ENCODE measurements at places on chromosomes 6 and 20. TPM values are rescaled to one million over a fixed set of nuclear protein-coding genes. Genes with fewer than 3 reads are reported as not detected.

NKX2-4 gene
- total RNA-seq = not detected

CPNE5 gene
- 4.0 TPM for total RNA-seq

PTPRK gene
- 71.4 TPM for total RNA-seq

ARID1B gene
- total RNA-seq = 66.4 TPM

PRSS35 gene
- 0.66 TPM for total RNA-seq

ACTL10 gene
- 2.7 TPM for total RNA-seq

CRYBG1 gene
- total RNA-seq = 26.3 TPM

PTCRA gene
- 10.7 TPM for total RNA-seq

TP53INP2 gene
- total RNA-seq = 17.6 TPM

DNA sequence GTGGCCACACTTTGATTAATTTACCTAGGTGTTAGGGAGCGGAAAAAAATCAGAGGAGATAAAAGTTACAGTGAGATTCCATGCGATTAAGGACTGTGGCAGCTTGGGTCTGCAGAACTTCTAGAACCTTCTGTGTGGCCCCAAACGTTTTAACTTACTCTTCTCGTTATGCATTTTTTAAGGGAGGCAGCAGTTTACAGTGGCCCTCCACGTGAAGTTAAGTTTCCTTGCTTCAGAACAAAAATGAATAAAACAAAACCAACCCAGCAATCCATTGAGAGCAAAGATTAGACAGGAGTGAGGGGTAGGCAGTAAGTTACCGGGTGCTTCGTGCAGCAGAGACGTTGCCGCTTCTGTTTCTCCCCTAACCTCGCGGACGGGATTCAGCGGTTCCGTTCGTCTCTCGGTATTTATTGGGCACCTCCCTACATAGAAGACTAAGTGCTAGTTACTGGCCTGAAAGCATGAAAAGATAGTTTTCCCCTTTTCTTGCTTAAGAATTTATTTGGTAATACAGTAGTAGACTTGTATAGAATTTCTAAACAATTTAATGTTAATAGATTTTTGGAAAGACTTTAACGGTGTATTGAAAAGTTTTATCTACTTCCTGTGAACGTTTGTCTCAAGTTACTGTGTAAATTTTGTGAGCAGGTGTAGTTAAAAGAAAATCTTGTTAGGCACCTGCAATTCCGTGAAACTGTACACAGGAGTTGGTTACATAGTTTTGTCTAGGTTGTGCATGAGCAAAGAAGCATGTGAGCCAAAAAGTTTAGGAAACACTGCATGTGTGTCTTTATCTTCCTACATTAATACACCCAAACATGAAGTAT lies 1.1 kb downstream of the BAG2 start:
- no peaks in the 10 kb centered on the region for H3K36me3 ChIP-seq
- peak overlapping the region; percentile 73 for H3K4me3 ChIP-seq
- H3K27ac ChIP-seq = peak overlapping the region; percentile 82
- H3K4me1 ChIP-seq = peaks cover 9% of the 10 kb centered on the region

- H3K27ac ChIP-seq = no peak overlapping the region
- H3K36me3 ChIP-seq = no peaks in the 10 kb centered on the region
- no peaks in the 10 kb centered on the region for H3K27me3 ChIP-seq
- H3K4me3 ChIP-seq = no peak overlapping the region
Observed at GRCh38 chr6:41644297-41644879, 6.1 kb downstream of the MDFI start.

DNA sequence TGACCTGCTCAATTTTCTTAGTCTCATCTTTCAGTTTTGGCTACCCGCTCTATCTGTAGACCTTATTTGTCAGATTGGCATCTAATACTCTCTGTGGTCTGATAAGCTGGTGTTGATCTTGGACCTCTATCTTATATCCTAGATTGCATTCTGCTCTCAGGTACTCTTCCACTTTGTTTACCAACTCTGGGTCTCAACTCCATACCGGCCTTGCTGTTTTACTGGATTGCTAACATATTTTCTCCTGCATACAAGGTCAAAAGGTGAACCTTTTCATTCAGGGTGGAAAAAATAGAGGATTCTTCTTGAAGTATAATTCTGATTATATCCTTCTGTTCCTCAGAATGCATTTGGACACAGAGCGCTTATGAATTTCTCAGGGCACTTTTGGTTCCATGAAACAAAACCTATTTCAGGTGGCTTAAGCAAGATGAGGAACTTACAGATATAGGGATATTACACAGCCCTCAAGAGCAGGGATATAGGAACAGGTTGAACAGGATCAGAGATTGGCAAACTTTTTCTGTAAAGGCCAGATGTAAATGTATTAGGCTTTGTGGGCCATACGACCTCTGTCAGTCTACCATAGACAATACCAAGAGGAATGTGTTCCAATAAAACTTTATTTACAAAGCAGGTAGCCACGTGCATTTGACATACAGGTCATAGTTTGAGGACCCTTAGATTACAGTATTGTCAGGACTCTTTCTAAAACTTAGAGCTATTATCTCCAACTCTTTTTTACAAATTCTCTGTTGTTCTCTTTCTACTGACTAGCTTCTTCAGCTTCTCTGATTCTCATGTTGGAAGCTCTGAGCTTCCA lies 2.5 kb upstream of the SH3BGRL2 start:
- no peak for DNase-seq
- H3K27me3 ChIP-seq = no peaks in the 10 kb centered on the region
- peaks cover 11% of the 10 kb centered on the region for H3K4me1 ChIP-seq
- H3K4me3 ChIP-seq = no peak overlapping the region
- H3K36me3 ChIP-seq = no peaks in the 10 kb centered on the region
- H3K27ac ChIP-seq = no peak overlapping the region

DNA sequence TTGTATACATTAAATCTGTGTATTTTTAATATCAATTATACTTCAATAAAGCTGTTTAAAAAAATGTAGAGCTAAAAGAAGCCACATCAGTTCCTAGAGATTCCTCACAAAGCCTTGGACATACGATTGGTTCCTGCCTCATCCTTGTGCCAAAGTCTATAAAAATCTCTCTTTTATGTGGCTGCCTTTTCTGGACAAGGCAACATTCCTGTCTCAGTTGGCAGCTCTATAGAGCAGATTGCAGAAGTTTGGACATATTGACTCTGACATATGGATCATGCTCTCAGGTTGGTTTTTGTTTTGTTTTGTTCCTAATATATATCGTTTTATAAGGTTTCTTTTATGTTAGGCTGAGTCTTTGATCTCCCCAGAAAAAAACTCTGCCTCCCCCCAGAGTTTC lies 148.9 kb downstream of the MAFB start:
- H3K27me3 ChIP-seq = no peaks in the 10 kb centered on the region
- no peak for DNase-seq
- H3K4me1 ChIP-seq = no peaks in the 10 kb centered on the region
- no peaks in the 10 kb centered on the region for H3K36me3 ChIP-seq
- H3K27ac ChIP-seq = no peak overlapping the region

DNA sequence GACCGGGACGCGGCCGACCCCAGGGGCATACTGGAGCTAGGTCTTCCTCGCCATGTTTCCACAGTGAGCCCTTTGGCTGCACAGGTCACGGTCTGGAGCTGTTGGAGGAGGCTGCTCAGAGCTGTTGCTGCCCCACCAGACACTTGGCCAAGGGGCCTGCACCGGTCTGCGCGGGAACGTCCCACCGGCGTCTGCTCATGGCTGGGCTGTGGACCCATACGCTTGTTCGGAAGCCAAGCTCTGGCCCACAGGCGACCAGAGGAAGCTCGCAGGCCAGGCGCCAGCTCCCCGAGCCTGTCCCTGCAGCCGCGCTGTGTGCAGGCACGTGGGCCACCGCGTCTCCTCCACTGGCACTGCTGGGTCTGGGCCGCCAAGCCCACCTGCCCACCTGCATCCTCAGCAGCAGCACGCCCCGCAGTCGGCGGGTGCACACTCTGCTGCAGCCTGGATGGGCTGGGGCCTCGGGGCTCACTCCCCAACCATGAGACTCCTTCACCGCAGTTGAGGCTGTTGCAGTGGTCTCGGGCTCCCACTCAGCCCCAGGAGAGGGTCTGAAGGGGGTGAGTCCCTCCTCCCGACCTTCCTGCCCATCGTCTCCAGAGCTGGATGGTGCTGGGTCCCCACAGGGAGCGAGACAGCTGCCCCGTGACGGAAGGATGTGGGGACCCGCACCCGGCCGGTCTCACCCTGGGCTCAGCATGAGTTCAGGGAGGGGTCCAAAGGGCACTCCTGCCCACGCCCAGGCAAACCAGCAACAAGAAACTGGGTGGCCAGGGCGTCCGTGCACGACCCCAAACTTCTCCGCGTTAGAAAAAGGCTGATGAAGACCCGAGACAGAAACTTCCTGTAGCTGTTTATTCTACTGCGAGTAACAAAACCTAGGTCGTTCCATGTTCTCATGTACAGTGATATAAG lies 15.5 kb upstream of the TCFL5 start:
- H3K27me3 ChIP-seq = no peaks in the 10 kb centered on the region
- peaks cover 18% of the 10 kb centered on the region for H3K36me3 ChIP-seq
- H3K4me3 ChIP-seq = no peak overlapping the region
- peak; percentile 89 for DNase-seq
- peaks cover 18% of the 10 kb centered on the region for H3K4me1 ChIP-seq
- peak overlapping the region; percentile 13 for H3K27ac ChIP-seq

- peak; percentile 38 for DNase-seq
- H3K27ac ChIP-seq = peak overlapping the region; percentile 55
- H3K27me3 ChIP-seq = no peaks in the 10 kb centered on the region
- H3K4me1 ChIP-seq = peaks cover 38% of the 10 kb centered on the region
Observed at GRCh38 chr6:157023958-157024357, 246.8 kb downstream of the ARID1B start.

DNA sequence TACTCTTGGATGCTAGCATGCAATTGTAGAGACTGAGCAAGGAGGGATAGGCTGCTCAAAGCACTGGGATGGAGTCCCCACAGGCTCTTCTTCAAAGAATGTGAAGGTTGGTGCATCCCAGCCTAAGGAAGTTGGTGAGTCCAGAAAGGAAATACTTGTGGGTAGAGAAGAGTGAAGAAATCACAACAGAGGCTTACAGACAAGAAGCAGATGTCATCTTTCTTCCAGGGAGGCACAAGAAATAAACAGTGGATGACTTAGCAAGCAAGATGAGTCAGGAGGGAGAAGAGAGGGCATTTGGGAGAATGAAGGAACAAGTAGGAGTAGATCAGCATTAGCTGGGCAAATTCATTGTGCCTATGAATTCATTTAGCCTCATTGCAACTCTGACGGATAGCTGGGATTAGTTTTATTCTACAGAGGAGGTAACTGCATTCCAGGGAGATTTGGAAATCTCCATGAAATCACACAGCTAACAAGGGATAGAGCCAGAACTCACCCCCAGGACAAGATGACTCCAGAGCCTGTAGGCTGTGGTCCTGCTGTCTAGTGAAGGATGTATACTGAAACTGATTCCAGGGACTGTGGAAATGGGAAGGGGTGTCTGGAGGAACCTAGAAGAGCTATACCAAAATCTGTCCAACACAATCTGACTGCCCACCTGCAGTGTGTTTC lies 125.8 kb upstream of the SPTLC3 start:
- DNase-seq = no peak
- no peaks in the 10 kb centered on the region for H3K4me1 ChIP-seq
- no peaks in the 10 kb centered on the region for H3K27me3 ChIP-seq
- no peak overlapping the region for H3K4me3 ChIP-seq
- no peak overlapping the region for H3K27ac ChIP-seq

GRCh38 chr6:29477923-29478450 lies 9.8 kb downstream of the MAS1L start:
- no peaks in the 10 kb centered on the region for H3K36me3 ChIP-seq
- H3K27me3 ChIP-seq = no peaks in the 10 kb centered on the region
- no peaks in the 10 kb centered on the region for H3K4me1 ChIP-seq
- H3K4me3 ChIP-seq = no peak overlapping the region
- H3K27ac ChIP-seq = no peak overlapping the region

DNA sequence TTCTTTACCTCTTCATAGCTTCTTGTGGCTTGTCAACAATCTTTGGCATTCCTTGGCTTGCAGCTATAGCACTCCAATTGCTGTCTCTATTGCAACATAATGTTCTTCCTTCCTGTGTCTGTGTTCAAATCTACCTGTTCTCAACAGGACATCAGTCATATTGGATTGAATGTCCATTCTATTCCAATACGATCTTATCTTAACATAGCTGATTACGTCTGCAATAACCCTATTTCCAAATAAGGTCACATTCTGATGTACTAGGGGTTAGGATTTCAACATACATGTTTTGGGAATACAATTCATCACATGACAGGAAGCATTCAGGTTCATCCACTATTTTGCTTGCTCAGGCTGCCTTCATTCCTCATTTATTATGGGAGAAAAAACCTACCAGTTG lies 684.4 kb upstream of the CITED2 start:
- no peaks in the 10 kb centered on the region for H3K4me1 ChIP-seq
- no peaks in the 10 kb centered on the region for H3K36me3 ChIP-seq
- no peak for DNase-seq
- H3K4me3 ChIP-seq = no peak overlapping the region
- H3K27ac ChIP-seq = no peak overlapping the region

DNA sequence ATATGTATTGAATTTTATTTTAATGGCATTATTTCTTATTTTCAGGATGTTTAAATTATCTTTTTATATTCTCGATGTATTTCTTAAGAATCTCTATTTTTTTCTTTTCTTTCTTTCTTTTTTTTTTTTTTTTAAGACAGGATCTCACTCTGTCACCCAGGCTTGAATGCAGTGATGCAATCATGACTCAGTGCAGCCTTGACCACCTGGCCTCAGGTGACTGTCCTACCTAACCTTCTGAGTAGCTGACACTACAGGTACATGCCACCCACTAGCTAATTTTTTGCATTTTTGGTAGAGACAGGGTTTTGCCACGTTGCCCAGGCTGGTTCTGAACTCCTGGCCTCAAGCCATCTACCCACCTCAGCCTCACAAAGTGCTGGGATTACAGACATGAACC lies 143.8 kb upstream of the LAMA2 start:
- no peak for DNase-seq
- H3K27ac ChIP-seq = no peak overlapping the region
- H3K36me3 ChIP-seq = no peaks in the 10 kb centered on the region
- H3K27me3 ChIP-seq = no peaks in the 10 kb centered on the region
- no peak overlapping the region for H3K4me3 ChIP-seq
- H3K4me1 ChIP-seq = no peaks in the 10 kb centered on the region

DNA sequence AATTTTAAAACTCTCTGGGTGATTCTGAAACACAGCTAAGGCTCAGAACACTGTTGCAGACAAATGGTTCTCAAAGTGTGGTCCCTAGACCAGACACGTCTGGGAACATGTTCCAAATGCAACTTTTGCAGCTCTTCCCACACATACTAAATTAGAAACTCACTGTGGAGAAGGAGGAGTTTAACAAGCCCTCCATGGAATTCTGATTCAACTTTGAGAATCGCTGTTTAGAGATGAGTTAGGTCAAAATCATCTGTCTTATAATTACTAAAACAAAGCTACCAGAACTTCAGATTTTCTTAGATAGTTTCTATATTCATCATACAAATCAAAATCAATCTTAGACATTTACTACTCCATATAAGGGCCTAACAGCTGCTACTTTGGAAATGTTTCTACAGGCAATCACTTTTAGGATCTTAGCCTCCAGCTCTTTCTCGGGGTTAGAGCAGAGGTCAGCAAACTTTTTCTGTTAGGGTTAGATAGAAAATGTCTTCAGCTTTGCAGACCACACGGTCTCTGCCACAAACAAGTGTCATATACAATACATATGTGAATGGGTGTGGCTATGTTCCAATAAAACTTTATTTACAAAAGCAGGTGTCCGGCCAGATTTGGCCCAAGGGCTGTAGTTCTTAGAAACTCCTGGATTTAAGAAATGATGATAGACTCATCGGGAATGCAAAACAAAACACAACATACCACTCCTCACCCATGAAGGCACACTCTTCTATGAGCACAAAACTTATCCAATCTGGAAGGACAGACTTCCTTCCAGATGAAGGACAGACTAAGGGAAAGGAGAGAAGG lies 50.0 kb upstream of the ARHGAP18 start:
- no peak for DNase-seq
- H3K27me3 ChIP-seq = no peaks in the 10 kb centered on the region
- no peaks in the 10 kb centered on the region for H3K36me3 ChIP-seq
- no peaks in the 10 kb centered on the region for H3K4me1 ChIP-seq
- no peak overlapping the region for H3K27ac ChIP-seq
- no peak overlapping the region for H3K4me3 ChIP-seq
